ENCODE measurements at places on chromosomes 7 and 10.

DNA sequence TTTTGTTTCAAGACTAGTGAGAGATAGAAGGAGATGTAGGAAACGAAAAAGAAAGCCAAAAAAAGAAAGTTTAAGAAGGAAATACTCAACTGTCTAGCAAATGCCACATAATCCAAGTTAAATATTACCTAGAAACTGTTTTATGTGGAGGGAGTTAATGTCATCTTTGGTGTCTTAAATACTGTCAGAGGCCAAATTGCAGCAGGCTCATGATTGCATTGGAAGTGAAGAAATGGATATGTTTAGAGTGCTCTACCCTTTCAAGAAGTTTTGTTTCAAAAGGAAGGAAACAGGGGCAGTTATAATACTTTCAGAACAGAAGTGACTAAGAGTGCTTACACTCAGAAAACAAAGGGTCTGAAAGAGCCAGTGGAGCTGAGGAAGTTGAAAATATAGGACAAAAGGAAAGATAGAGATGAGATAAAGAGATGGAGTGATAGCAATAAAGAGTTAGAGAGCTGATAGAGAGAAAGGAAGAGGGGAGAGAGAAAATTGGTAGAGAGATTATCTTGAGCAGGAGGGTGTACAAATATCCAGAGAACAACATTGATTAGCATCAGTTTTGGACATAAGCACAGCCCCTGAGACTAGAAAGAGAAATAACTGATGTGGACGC is 28.0 kb upstream of the GNAI1 start:
- no peak for DNase-seq

DNA sequence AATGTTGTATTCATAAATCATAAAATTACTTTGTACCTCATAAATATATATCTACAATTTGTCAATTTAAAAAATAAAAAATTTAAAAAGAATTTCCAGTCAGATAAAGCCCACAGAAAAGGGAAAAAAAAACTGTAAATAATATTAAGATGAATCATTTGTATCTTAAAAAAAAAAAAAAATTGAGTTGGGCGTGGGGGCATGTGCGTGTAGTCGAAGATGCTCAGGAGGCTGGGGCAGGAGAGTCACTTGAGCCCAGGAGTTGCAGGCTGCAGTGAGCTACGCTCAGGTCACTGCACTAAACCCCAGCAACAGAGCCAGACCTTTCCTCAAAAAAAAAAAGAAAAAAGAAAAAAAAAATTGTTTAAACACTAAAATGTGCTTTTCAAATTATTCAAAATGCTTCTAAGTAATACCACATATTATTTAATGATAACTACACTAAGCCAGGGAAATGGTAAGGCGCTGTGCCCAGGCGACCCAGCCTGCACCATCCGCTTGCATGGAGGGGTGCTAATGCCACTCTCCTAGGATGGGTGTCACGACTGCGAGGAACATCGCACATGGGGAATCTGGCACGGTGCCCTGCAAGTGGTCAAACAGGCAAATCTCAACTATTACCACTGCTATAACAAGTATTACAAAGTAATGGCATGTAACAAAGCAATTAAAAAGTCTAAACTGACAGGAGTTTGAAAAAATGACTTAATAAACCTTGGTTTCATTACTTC is 15.4 kb downstream of the GLUD1 start:
- DNase-seq = no peak

DNA sequence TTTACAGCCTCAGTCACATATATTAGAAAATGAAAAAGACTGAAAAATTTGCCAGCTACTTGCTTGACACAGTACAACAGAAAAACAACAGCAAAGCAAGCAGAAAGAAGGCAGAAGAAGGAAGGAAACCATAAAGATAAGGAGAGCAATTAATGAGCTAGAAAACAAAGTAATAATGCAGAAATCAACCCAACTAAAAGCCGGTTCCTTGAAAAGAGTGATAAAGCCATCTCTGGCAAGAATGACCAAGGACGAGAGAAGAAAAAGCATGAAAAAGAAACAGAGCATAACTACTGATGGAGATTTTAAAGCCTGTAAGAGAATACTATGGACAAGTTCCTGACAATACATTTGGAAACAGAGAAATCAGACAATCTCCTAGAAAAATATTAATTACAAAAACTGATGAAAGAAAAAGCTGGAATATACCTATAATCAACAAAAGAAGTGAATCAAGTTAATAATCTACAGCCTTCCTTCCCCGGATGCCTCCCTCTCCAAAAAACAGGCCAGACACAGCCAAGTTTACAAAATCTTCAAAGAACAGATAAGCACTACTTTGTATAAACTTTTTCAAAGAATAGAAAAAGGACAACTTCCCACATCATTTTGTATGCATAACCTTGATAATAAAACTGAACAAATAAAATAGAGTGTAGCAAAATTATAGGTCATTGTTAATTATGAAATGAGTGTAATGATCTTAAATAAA is 204.0 kb downstream of the BAMBI start:
- DNase-seq = no peak

- DNase-seq = no peak
Measured at GRCh38 chr10:101693651-101693977, 1.4 kb downstream of the FBXW4 start.

GRCh38 chr7:44761207-44762161 is 12.8 kb downstream of the ZMIZ2 start:
- DNase-seq = peak; percentile 67

DNA sequence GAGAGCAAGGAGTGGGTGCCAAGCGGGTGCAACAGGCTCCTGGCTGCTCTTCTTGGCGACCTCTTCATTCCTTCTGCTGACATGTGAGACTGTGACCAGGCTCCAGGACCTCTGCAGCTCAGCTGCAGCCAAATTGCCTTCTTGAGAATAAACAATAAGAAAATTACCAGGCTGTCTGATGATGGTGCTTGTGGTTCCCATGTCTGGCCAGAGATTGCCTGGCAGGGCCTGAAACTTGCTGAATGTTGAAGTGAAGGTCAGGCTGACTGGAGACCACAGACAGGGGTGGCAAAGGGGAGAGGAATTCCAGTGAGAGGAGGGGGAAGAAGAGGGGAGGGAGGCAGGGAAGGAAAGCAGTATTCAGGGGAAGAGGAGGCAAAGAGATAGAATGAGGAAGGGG is 497.4 kb upstream of the PODXL start:
- no peak for DNase-seq

DNA sequence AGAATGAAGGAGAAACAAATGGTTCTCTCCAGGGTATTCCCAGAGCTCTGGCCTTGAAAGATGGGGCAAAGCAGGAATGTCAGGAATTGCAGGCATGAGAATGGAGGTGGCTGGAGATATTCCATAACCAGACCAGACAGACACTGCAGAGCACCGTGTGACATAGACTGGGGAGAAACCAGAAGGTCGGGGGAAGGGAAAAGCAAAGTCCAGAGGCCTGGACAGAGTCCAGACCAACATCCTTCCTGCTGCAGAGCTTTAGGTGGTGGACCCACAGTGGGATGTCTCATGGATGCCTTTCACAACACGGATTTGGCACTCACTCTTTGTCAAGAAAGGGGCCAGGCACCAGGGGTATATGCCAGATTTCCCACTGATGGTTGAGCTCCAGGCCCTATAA is 177.2 kb upstream of the INHBA start:
- DNase-seq = no peak

- DNase-seq = no peak
Measured at GRCh38 chr10:17841050-17841449, 31.9 kb downstream of the MRC1 start.

- DNase-seq = no peak
Measured at GRCh38 chr7:133115596-133115995, 33.7 kb upstream of the CHCHD3 start.

- DNase-seq = no peak
Measured at GRCh38 chr10:49172061-49172776, 16.0 kb downstream of the TMEM273 start.
